Stimulated activated CD4-positive, alpha-beta T cell treated with anti-CD3 and anti-CD28 coated beads, Interleukin-1b, Interleukin-23, amount 100 ng/mL, for 24 hours (primary cell): ENCODE measurements at places on chromosomes 3 and 15.

GRCh38 chr3:103082501-103082900 is 647.7 kb downstream of the ZPLD1 start:
- no peak for DNase-seq

GRCh38 chr3:42094128-42094527 is 3.0 kb downstream of the TRAK1 start:
- DNase-seq: no peak

- no peak for DNase-seq
Measured at GRCh38 chr3:152266221-152266995, 2.3 kb upstream of the MBNL1 start.

GRCh38 chr3:144774897-144775296 is 803.3 kb downstream of the DIPK2A start:
- DNase-seq: no peak

- DNase-seq: no peak
Measured at GRCh38 chr3:87982421-87982820, 76.4 kb downstream of the CGGBP1 start.

GRCh38 chr3:62500556-62501288 is 127.4 kb upstream of the FEZF2 start:
- DNase-seq: no peak

DNA sequence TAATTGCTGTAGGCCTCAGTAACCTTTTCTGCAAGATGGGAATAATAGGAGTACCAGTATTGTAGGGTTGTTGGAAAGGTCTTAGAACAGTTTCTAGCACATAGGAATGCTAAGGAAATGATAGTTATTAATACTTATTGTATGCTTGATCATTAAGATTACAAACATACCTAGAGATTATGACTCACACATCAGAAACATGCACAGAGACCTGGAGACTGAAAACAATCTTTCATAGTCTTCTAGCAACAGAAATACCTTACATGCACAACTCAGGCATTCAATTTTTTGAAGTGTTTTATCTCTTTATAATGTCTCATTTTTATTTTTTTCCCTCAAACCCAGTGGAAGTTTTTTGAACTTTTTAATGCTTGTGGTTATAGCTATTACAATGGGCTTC is 104.4 kb upstream of the ZBTB20 start:
- DNase-seq: no peak

GRCh38 chr15:95498961-95499360 is 831.5 kb upstream of the NR2F2 start:
- DNase-seq: no peak

- DNase-seq: no peak
Measured at GRCh38 chr15:89002281-89002761, 85.9 kb upstream of the ABHD2 start.

DNA sequence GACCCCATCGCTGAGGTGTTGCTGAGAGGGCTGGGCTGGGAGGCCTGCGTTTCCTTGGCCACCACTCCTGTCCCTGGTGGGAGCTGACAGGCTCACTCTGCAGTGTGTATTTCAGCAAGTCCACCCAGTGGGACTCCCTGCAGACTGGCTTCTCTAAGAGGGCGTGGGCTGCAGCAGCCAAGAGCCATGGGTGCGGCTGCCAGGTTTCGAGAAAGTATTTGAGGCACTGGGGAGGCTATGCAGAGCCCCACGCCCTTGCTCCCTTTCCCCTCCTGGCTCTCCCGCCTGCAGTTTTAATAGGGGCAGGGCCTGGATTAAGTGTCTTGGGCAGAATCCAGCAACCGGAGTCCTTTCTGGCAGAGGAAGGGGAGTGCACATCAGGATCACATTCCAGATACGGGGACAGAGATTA is 242.1 kb downstream of the THSD4 start:
- no peak for DNase-seq

DNA sequence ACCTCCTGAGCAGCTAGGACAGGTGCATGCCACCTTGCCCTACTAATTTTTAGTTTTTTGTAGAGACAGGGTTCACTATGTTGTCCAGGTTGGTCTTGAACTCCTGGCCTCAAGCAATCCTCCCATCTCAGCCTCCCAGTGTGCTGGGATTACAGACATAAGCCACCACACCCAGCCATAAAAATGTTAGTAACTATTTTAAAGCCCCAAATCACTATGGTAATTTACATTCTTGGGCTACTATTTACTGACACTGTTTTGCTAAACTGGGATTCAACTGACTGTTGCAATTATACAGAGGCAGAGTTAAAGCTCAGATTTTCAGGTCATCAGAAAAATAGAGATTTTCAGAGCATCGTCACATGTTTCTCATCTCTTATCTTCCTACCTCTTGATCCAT is 258.6 kb downstream of the FEZF2 start:
- no peak for DNase-seq

DNA sequence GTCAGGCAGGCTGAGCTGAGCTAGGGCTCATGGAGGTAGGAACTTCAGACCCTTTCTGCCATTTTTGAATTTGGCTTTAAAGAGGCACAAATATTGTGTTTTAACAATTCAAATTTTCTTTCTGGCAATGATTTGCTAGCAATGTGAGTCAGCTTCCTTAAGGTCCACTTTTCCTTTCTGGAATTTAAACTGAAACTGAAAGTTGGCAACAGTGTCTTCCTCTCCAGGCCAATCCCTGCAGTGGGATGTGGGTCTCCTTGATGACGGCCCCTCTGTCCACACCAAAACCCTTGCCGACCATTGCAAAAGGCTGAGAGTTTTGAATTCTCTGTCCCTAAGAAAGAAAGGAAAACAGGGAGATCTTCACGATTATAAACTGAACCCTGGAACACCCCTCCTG is 27.1 kb downstream of the RPSA start:
- no peak for DNase-seq

- DNase-seq: no peak
Measured at GRCh38 chr3:75188962-75189361, 475.2 kb upstream of the FRG2C start.

DNA sequence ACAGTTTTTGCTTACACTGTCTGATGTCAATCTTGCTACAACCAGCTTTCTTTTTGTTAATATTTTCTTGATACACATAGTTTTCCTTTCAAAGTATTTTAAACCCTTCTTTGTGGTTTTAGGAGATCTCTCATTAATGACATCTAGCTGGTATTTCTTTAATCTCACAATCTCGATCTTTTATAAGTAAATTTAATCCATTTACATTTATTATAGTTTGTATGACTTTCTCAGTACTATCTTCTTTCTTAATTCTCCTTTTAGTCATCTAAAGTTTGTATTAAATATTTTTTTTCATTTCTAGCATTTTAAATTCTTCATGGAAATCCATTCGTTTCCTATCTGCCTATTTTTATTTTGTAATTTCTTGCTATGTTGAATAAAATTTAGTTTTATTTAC is 55.4 kb downstream of the MRPL3 start:
- no peak for DNase-seq

DNA sequence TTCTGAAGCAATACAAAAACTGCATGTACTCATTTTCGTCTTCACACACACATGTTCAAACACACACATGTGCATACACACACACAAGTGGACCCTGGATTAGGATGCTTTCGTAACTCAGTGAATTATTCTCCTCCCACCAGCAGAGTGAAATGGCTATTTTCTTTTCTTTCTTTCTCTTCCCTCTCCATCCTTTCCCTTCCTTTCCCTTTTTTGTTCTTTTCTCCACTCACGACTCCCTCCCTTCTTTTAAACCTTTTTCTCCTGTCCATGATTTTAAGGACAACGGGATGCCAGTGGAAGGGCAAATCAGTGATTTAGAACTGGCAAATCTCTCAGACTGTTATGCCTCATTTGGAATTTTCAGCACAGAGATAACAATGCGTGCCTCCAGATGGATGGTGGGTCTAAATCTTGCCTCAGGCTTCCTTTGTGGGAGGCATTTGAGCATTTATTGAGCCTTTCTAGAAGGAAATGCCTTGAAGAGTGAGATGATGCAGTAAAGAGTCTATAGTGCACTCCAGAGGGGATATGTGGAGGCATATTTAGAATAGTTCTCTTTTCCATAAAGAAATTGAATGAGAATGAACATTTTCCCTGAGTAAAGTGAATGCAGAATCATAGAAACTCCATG is 130.4 kb upstream of the SLC7A14 start:
- DNase-seq: no peak

DNA sequence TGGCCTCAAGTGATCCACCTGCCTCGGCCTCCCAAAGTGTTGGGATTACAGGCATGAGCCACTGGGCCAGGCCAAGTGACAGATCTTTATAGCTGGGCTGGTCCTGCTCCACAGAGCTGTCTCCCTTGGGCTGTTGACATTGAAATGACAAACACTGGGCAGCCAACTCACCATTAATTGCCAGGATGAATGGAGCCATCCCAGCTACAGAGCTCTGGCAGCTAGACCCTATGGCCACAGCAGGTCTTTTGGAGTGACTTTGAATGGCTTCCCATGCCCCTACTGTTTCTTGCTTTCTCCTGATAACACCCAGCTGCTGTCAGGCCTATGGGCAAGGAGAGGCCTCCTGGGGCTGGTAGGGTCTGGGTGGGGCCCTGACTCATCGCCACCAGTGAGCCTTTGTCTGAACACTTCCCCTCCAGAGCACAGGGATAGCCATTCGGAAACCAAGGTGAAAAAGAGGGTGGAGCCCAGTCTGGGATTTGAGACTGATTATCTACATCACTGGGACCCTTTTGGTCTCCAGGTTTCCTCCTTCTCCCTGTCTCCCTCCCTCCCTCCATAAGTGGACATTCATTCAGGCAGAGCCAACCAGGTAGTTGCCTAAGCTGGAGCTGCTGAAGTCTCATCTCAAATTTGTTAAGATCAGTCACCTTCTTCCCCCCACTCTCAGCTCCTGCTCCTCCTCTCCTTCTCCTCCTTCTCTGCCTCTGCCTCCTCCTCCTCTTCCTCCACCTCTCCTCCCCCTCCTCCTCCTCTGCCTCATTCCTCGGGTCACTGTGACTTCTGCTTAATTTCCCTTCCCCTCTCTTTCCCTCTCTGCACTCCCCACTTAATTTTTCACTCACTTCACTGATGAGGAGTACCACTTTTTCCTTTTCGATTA is 34.0 kb downstream of the BHLHE40 start:
- DNase-seq: no peak

- no peak for DNase-seq
Measured at GRCh38 chr15:100997442-100997841, 78.3 kb downstream of the LRRK1 start.

DNA sequence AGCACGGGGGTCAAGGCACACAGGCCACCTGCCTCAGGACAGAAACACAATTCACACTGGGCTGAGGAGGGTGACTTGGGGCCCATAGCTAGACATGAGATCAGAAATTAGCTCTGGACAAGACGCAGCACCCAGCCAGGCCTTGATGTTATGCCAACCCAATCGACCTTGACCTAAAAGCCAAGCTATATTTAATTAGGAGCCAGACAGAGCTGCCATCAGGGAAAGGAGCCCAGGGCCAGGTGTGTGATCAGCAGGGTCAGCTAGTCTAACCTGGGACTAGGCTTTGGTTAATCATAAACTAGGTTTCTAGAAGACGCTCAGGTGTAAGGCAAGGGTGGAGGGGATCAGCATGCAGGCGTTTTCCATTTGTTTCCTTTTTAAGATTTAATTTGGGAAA is 23.9 kb upstream of the SLC25A36 start:
- no peak for DNase-seq

DNA sequence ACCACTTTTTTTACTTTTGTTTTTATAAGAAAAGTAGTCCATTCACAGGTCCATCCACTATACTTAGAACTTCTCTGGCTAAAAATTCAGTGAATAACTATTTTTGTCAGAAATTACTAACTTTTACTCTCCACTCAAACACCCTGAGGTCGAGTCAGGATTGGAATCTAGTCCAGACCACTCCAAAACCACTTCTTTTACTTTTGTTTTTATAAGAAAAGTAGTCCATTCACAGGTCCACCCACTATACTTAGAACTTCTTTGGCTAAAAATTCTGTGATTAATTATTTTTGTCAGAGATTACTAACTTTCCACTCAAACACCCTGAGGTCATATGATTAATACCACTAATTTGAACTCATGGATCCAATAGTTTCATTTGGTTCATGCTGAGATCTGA is 239.4 kb downstream of the RORA start:
- no peak for DNase-seq

DNA sequence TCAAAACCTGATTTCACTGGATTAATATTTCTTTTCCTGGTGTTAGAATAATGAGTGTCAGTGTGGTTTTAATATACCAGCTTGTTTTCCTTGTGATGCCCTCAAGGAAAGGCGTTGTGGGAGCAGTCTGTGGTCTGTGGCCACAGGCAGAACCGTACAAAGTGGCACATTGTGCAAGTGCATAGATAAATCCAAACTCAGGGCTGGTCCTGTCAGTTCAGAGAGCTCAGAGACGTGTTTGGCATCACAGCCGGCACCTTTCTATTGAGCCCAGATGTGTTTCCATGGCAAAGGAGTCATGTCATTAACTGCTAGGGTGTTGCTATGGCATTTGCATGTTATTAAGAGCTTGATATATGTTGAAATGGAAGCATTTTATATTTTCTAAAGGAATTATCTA is 289.9 kb upstream of the RASGRP1 start:
- no peak for DNase-seq

DNA sequence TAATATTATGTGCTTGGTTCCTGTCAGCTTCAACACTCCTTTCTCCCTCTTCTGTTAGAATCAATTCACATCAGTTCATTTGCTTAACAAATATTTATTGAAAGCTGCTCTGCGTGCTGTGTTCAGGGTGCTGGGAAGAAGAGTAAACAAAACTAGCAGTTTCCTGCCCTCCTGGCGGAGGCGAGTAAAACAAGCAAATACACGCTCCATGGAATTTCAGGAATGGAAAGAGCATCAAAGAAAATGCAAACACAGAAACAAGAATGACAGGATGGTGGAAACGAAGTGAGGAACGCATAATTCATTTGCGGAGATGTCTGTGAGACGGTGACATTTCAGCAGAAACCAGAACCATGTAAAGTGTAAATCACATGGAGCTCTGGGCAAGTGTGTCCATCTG is 49.4 kb upstream of the SPTSSB start:
- DNase-seq: no peak

DNA sequence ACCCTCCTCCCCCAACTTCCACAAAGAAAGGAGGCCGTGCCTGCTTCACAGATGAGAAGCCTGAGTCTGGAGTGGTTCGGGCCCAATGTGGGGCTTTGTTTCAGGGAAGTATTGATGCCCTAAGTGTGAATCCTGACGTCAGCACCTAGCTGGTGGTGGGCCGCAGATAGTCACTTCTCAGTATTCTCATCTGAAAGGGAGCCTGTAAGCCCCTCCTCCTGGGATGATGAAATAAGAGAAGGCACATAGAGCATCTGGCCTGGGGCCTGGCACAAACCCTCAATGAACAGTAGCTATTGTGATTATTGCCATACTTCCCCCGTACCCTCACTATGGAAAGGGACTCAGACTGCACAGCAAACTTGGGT is 24.8 kb downstream of the LINGO1 start:
- DNase-seq: no peak
